ENCODE measurements at places on chromosomes 11 and 22. TPM values are rescaled to one million over a fixed set of nuclear protein-coding genes. Genes with fewer than 3 reads are reported as not detected.

DNA sequence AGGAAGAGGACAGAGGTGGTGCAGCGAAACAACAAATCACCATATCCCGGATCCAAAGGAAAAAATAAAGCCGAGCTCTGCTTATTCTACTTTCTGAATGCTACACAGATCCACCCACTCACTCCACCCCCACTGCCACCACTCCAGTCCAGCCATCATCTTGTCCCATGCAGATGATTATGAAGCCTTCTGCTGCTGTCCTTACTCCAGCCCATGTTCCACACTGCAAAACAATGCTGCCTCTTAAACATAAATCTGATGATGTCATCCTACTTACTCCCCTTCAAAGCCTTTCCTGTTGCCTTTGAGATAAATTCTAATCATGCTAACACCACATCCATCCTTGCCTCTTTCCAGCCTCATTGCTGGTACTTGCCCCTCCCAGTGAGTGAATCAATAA is 6.5 kb upstream of the DRD2 start:
- DNase-seq, result no peak

DNA sequence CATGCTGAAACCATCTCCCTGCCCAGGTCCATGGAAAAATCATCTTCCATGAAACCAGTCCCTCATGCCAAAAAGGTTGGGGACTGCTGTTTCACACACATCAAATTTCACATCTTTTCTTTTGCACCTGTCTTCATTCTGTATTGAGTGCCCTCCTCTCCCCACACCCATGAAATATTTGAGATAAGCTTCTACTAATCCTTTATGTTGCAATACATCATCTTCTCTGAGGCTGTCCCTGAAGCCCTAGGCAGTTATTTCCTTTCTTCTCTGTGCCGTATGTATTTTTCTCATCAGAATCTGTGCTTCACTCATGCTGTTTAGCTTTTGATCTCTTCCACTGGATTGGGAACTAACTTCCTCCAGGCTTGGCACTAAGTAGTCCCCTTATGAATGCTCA is 40.0 kb upstream of the RRM1 start:
- no peak for DNase-seq

The NEAT1 gene
- 1.4 TPM for polyA plus RNA-seq

The DEPDC7 gene
- 0.27 TPM for polyA plus RNA-seq

GRCh38 chr11:61151545-61152252 is 9.5 kb downstream of the VPS37C start:
- no peak for DNase-seq

The HBE1 gene
- not detected for polyA plus RNA-seq

DNA sequence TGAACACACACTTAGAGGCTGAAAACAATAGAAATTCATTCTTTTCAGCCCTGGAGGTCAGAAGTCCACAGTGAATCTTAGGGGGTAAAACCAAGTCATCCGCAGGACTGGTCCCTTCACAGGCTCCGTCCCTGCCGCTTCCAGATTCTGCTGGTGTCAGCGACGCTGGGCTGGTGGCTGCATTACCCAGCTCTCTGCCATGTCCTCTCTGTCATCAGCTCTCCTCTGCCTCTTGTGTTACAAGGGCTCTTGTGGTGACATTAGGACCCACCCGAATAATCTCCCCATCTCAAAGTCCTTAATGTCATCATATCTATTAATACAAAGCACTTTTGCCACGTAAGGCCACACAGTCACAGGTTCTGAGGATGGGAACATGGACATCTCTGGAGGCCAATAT is 47.7 kb upstream of the ANO1 start:
- no peak for DNase-seq

The MAP6 gene
- not detected for polyA plus RNA-seq

The NXPE2 gene
- polyA plus RNA-seq, result not detected

The SLC22A25 gene
- not detected for polyA plus RNA-seq

- peak; percentile 41 for DNase-seq
These were observed 60.7 kb downstream of the STK33 start for GRCh38 chr11:8533332-8533731.

DNA sequence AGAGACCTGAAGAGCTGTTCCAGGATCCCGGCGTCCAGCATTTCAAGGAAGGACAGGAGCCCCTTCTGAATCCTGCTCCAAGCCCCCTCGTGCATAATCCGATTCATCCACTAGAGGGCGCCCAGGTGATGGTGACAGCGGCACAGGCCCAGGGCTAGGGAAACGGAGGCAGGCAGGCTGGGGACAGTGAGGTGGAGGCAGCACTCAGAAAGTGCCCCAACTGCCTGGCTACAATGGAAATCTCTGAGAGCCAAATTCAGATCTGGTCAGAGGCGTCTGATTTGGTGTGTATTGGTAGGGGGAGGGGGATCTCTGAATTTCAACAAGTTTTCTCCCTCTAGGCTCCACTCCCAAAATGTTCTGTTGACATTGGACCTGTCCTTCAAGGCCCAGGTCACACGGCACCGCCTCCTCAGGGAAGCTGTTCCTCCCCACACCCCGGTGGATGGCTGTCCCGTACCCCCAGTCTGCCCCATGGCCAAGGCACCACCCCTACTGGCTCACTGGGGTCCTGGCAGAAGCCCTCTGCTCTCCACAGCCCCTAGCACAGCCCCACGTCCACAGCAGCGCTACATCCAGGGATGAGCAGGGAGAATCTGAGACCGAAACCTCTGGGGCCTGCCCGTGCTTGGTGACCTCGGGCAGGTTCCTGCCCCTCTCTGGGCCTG is 142.9 kb downstream of the CRYBB2 start:
- DNase-seq, result peak; percentile 47

DNA sequence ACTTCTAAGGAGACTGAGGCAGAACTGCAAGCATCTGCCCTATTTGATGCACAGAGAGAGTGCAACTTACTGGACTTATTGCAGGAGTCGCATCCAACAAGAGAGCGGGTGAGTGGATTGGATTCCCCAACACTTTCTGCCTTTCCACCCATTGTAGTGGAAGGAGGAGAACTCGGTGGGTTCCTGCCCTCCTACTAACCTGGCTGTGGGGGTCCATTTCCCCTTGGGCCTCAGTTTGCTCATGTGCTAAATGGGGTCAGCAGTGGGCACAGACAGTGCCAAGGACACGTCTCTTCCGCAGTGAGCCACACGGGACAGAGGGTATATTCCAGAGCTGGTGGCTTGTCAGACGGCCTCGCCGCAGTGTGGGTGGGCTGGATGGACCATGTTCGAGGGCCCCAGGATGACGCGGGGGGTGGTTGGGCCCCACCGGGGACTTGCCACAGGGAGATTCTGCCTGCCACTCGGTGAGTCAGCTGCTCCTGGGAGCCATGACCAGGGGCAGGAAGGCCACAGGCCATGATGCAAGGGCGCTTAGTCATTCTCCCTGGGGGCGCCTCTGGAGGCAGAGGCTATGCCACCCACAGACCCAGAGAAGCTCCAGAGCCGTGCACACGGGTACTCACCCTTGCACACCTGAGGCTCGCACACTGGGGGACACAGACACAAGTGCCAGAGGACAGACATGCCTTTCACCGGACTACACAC is 8.2 kb downstream of the ALX4 start:
- DNase-seq, result no peak

The MGAT3 gene
- 0.45 TPM for polyA plus RNA-seq

DNA sequence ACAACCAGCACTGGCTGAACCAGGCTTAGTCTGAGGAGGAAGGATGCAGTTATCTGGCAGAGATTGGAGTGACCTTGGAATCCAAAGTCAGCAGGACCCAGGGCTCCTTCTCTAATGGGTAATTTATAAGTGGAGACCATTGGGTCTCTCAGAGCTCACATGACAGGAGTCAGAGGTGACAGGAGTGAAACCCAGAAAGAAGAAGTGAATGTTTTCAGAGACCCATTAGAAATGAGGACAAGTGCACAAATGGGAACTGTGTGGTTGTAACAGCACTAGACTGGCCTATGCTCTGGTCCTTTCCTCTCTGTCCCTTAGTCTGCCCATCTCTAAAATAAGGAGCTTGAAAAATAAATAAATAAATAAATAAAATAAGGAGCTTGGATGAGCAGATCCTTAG is 107.4 kb downstream of the SERGEF start:
- no peak for DNase-seq

The GPR83 gene
- not detected for polyA plus RNA-seq

DNA sequence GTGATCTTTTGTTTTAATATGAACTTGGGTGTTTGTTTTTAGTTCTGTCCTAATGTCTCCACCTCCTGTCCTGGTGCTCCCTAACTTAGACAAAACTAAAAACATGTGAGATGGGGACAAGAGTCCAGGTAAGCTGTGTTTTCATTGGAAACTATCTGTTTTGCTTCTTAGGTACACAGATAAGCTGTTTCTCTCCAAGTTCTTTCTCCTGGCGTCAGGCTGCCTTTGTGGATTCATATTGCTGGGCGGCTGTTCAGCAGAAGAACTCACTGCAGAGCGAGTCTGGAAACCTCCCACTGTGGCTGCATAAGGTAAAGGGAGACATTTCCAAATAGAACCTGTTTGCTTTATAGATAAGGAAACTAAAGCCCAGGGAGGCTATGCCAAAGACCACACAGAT is 24.7 kb downstream of the PANX1 start:
- no peak for DNase-seq
